Fibroblast of villous mesenchyme (primary cell): ENCODE measurements at places on chromosomes 2 and 18. TPM values are rescaled to one million over a fixed set of nuclear protein-coding genes. Genes with fewer than 3 reads are reported as not detected.

Gene SPP2
- not detected in 2 replicates for total RNA-seq

DNA sequence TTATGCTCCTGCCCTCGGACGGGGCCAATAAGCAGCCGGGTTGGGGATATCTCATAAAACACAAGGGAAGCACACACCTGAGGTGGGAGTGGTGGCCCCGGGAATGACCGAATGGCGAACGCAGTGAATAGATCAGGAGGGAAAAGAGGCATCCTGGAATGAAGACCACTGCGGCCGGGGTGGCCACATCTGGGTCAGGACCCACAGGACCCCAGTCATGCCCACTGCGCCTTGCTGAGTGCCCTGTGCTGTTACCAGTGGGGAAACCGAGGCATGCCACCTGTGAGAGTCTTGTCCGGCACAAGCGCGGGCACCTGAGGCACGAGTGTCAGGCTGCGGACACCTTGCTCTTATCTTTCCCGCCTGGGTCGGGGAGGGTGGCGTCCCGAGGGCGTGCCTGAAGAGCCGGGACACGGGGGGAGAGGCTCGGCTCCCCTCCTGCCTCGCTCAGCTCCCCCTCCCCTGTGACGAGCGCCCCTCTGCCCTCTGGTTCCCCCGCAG lies 1.6 kb downstream of the PDCD1 start:
- DNase-seq, result no peak

Gene EML6
- 0.32 and 1.3 TPM in 2 replicates for total RNA-seq

- DNase-seq, result no peak
Observed at GRCh38 chr2:9189901-9190300, 16.7 kb upstream of the ASAP2 start.

Gene FAM228A
- 0.43 and 0.64 TPM in 2 replicates for total RNA-seq

Gene SLC23A3
- total RNA-seq, result 0.64 and 0.86 TPM in 2 replicates

GRCh38 chr2:10327896-10328669 lies 25.4 kb downstream of the HPCAL1 start:
- DNase-seq, result no peak

- DNase-seq, result no peak
Observed at GRCh38 chr2:96680561-96681141, 38.1 kb downstream of the FER1L5 start.

Gene MLPH
- total RNA-seq, result 29.3 and 40.6 TPM in 2 replicates

- DNase-seq, result no peak
Observed at GRCh38 chr2:216756435-216756834, 61.1 kb upstream of the IGFBP5 start.
